Activated CD4-positive, alpha-beta T cell treated with anti-CD3 and anti-CD28 coated beads, Interleukin-2, amount 50 U/mL, for 24 hours (primary cell): ENCODE measurements at places on chromosomes 5 and 9.

DNA sequence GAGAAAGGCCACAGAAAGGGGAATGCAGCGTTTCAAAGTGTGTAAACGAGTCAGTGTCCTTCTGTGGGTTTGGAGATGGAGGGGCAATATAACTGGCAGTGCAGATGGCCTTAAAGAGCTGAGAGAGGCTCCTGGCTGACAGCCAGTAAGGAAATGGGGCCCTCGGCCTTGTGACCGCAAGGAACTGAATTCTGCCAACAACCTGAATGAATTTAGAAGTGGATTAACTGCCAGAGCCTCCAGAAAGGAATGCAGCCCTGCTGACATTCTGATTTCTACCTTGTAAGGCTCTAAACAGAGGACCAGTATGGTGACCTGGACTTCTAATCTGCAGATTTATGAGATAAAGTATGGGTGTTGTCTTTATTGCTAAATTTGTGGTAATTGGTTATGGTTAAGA, 17.5 kb upstream of the NREP start:
- DNase-seq: no peak

DNA sequence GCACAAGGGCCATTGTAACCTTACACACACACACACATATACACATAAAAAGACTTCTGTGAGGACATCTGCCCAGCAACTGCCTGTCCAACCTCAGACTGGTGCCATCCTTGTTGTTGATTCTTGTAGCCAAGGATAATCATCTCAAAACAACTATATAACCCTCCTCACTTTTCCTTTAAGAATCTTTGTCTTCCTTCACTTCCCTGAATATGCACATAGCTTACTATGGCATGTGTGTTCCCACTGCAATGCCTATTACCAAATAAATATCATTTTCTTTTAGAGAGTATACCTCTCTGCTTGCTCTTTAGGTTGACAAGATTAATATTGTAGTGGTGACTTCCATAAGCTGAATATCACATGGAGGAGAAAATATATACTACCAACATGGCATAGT, 55.2 kb downstream of the APBA1 start:
- DNase-seq: no peak

DNA sequence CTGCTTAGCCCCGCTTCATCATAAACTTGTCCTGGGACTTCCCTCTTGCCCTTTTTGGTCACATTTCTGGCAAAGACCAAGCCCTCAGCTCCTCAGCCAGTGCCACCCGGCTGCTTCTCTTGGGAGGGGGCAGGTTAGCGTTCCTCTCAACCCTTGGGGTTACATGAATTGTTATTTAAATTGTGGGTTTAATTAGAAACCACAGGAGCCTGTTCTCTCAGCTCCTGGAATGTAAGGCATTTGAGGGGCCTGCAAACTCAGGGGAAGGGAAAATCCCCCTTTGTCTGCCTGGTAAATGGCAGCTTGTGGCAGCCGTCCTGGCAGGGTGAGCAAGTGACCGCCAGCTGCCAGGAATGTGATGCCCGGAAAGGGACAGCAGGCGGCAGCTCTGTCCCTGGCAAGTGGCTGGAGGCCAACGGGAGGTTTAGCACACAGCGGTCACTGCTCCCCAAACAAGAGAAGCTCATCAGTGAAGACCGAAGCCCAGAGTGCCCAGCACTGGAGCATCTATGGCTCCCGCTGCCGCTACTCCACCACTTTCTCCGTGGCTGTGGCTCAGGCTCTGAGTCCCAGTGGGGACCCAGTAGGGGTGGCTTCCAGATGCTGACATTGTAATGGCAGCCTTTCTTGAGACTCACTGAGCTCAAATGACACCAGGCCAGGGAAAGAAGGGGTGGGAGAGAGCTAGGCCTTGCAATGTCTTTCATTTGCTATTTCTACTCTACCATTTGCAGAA, 51.7 kb downstream of the SHB start:
- DNase-seq: no peak

GRCh38 chr9:100394816-100395215, 32.1 kb upstream of the MSANTD3 start:
- no peak for DNase-seq

GRCh38 chr5:65173130-65173525, 308.6 kb downstream of the ADAMTS6 start:
- no peak for DNase-seq

- no peak for DNase-seq
Observed at GRCh38 chr5:72849546-72849945, 33.1 kb downstream of the TNPO1 start.

- no peak for DNase-seq
Observed at GRCh38 chr5:82692826-82693225, 384.4 kb downstream of the TMEM167A start.

GRCh38 chr5:154653418-154653763, 101.8 kb upstream of the LARP1 start:
- DNase-seq: no peak

GRCh38 chr9:98874721-98875255, 67.3 kb downstream of the GALNT12 start:
- no peak for DNase-seq

DNA sequence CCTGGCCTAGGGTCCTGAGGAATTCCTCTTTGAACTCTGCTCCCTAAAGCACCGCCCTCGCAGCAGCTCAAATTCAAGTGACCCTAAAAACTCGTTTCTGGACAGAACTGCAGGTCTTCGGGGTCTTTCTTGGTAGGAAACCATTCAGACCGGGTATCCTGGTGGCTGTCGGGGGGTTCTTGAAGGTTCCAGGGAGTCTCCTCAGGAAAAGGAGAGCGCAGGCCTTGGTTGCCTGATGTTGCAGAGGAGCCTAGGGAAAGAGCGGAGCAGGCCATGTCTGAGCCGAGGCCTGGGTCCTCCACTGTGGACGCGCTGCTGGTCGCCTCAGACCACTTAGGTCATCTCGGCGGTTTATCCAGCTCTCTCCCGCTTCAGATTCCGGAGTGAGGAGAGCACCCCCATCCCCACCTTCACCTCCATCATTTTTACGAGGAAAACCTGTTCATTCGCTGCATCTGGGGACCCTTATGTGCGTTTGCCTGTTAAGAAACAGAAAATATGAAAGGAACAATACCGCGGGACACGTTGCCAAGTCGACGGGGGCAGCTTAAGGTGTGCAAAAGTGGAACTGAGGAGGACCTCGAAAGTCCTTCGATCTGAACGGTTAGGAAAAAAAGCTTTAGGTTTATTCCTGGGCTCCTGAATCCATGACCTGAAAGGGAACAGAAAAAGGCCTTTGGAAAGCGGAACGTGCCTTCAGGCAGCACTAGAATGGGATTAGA, 299.4 kb downstream of the PARP8 start:
- DNase-seq: no peak

- no peak for DNase-seq
Observed at GRCh38 chr9:125494653-125494915, 212.4 kb downstream of the MAPKAP1 start.

DNA sequence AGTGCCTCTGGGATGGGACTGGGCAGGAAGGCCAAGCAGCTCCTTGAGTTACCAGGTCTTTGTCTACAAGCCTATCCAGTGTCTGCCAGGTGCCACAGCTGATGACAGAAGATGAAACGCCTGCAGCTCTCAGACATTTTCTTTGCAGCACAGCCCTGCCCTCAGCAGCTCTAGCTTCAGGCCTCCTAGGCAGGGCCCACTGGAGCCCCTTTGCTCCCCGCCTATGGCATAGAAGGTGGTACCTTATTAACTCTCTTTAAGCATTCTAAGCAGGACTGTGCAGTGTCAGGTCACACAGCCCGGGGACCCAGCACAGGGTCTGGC, 1.3 kb upstream of the SKP1 start:
- no peak for DNase-seq

- no peak for DNase-seq
Observed at GRCh38 chr5:67033880-67034651, 162.5 kb downstream of the CD180 start.

DNA sequence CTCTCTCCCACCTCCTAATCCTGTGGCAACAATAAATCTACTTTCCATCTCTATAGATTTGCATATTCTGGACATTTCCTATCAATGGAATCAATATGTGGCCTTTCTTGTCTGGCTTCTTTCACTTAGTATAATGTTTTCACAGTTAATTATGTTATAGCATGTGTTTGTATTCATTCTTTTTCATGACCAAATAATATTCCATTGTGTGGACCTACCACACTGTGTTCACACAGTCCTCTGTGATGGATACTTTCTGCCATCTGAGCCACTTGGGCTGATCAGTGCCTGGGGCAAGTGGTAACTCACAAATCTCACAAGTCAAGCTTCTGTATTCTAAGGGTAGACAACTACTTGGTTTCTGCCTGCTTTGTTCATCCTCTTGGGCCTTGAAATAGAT, 48.7 kb upstream of the POMT1 start:
- DNase-seq: no peak

GRCh38 chr9:121582641-121583040, 68.8 kb upstream of the DAB2IP start:
- DNase-seq: no peak

DNA sequence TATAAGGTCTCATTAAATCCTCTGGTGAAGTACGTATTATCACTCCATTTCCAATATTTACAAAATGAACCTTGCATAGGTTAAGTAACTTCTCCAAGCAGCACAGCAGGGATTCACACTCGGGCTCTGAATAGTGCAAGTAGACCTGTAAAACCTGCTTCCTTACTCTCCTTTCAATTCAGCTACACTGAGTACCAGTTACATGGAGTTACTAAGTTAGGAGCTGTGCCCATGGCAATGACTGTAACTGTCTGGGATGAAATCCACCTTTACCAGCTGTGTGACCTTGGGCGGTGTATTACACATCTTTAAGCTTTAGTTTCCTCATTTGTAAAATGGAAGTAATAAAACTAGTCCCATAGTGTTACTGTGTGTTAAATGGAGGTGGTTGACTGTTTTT, 15.9 kb upstream of the MOB3B start:
- no peak for DNase-seq

DNA sequence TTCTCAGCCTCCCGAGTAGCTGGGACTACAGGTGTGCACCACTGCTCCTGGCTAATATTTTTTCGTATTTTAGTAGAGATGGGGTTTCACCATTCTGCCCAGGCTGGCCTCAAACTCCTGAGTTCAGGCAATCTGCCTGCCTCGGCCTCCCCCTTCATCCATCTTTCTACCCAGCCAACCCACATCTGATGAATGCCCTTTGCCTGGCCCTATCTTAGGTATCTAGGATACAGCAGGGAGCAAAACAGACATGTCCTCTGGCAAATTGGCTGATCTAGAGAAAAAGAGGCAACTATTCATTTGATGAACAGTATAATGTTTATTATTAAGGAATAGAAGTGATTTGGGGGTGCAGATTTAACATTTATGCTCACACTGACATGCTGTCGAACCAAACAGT, 123.0 kb downstream of the TRIO start:
- no peak for DNase-seq

DNA sequence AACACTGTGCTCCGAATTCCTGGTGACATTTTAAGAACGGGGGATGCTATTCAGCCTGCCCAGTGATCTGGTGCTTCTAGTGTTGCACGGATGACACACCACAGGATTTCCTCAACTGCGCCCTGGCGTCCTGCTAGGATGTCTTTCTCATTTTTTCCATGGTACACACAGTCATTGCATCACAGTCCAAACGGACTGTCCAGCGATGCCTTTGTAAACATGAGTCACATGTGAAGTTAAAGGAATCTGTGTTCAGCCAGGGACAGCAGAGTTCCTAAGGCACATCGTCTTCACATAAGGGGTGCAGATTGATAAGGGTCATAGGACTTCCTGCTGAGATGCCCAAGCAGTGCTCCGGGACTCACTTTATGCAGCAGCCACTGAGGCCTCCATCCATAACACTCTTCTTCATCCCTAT, 9.3 kb upstream of the PTPN3 start:
- no peak for DNase-seq
